ENCODE measurements at places on chromosomes 1 and 21. TPM values are rescaled to one million over a fixed set of nuclear protein-coding genes. Genes with fewer than 3 reads are reported as not detected.
A peak's percentile ranks its signal among the peaks of the same experiment; 100 is the strongest.

MMP23B gene
- total RNA-seq = 0.27 TPM

ARHGEF10L gene
- 6.8 TPM for total RNA-seq

SLC35A3 gene
- total RNA-seq = 35.6 TPM

KRTAP11-1 gene
- not detected for total RNA-seq

WNT3A gene
- not detected for total RNA-seq

UBE2G2 gene
- total RNA-seq = 90.6 TPM

- no peak for DNase-seq
These were observed 487.0 kb upstream of the RGS18 start for GRCh38 chr1:191671236-191671635.

DNA sequence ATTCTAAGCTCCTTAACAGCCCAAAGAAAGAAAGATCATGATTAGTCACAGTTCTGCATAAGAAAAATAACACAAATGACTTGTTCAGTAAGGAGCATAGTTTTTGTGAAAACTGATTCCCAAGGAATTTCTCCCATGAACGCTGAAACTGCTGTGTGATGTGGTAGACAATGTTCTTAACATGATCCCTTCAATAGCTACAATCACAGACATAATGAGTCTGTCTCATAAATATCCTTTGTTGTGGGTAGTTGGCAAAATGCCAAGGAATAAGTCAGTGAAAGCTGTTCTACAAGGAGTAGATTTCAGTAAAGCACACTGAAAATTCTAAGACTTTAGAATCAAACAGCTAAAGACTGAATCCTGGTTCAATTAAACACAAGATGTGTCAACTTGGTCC, 404.8 kb downstream of the HLX start:
- peak; percentile 72 for DNase-seq

- DNase-seq = no peak
These were observed 153.1 kb upstream of the KLHDC7A start for GRCh38 chr1:18327650-18328049.

- DNase-seq = peak; percentile 72
These were observed 39.5 kb downstream of the TOR3A start for GRCh38 chr1:179121159-179121938.

GRCh38 chr21:26849428-26850115, 4.4 kb upstream of the ADAMTS1 start:
- DNase-seq = peak; percentile 73

- peak; percentile 67 for DNase-seq
These were observed 7.7 kb upstream of the ECE1 start for GRCh38 chr1:21297975-21298374.

GRCh38 chr1:39795651-39796050, 7.0 kb upstream of the BMP8B start:
- DNase-seq = no peak

- DNase-seq = no peak
These were observed 435.2 kb upstream of the KAZN start for GRCh38 chr1:14163246-14163645.

- DNase-seq = peak; percentile 9
These were observed 177.5 kb downstream of the ROR1 start for GRCh38 chr1:63951059-63951946.

All from M059J (cell line).